Naive thymus-derived CD8-positive, alpha-beta T cell (primary cell): ENCODE measurements at places on chromosomes 7 and 10. TPM values are rescaled to one million over a fixed set of nuclear protein-coding genes. Genes with fewer than 3 reads are reported as not detected.

Gene MBL2
- total RNA-seq, result not detected

Gene CALHM3
- total RNA-seq, result not detected

Gene ACBD7
- 1.2 TPM for total RNA-seq

Gene RGR
- total RNA-seq, result not detected

Gene ESYT2
- 101 TPM for total RNA-seq

Gene TMEM229A
- total RNA-seq, result not detected

Gene TCAF2
- total RNA-seq, result 15.4 TPM

Gene RADIL
- 0.18 TPM for total RNA-seq
